ENCODE measurements at places on chromosomes 11 and 22.

- no peak for DNase-seq
Observed at GRCh38 chr11:111908639-111909305, 2.8 kb downstream of the CRYAB start.

DNA sequence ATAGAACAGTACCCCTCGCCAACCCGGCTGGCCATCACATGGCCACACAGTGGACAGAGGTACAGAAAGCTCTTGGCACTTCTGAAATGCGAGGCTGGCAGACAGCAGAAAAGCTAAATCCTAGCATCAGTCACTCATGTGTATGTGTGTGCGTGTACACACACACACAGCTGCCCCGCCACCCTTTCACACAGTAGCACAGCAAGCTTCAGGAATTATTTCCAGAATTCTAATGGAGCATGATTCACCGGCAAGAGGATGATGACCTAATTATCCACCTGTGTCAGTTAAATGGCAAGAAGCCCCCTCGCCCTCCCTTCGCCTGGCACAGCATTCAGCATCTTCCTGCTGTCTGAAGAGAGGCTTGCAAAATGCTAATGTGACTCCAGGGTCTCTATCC is 336.0 kb downstream of the SHANK2 start:
- DNase-seq, result no peak

DNA sequence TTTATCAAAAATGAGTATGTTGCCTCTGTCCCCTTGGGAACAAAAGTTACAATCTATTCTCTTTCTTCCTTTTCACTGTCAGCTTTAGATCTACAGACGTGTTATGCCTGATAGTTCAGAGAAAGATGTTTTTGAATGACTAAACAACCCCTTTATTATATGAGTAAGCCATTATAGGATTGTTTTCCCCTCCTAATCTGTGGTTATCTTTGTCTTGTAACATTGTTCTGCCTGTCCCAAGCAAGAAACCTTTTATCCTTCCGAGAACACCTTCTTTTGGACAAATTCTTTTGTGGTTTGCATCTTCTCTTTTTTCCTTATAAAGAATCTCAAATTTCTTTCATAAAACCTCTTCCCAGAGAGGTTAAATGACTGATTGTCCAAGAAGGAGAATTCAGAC is 208.4 kb downstream of the DDX10 start:
- DNase-seq, result no peak

DNA sequence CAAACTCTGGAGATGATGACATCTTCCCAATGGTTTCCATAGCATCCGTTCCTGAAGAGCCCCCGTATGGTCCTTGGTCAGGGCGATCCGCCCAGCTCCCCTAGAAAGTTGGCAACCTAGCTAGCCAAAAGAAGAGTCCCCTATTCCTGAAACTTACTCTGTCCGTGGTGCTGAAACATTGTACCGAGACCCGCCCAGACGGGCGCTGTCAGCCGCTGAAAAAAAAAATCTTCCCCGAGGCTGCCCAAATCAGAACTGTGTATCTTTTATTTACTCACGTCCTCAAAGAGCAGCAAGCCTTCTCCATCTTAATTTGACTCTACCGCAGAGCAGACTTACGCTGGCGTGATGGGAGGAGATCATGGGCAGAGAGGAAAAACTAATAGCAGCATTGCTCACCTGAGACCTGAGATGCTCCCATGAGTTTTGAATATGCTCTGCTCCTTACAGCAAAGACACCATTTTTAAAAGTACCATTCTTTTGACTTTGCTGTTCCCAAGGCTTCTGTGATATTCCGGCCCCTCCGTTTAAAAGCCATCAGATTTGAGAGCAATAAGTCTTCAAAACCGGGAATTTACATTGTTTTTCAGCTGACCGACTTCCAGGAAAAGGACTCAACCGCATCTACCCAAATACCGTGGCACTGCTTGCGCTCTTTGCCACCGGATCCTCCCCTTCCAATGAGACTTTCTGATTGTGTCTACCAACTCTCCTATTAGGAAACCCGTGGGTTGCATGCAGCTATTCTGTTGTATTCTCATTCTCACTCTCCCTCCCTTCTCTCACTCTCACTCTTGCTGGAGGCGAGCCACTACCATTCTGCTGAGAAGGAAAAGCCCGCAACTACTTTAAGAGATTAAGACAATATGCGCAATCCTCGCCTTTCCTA is at the start of gene SLC17A6:
TSS of gene SLC17A6 (plus strand) at position 786 of the 890 bp plus-strand sequence. CDS start 153 bp downstream, outside the sequence.
- no peak for DNase-seq

DNA sequence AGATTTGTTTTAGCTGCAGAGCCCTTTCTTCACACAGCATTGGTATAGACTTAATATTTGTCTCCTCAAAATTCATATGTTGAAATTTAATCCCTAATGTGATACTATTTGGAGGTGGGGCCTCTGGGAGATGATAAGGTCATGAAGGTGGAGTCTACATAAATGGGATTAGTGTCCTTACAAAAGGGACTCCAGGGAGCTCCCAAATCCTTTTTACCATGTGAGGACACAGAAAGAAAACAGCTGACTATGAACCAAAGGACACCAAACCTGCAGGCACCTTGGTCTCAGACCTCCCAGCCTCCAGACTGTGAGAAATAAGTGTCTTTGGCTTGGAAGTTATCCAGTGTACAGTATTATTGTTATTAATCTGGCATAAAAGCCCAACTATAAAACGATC is 10.2 kb downstream of the SLC35F2 start:
- no peak for DNase-seq

DNA sequence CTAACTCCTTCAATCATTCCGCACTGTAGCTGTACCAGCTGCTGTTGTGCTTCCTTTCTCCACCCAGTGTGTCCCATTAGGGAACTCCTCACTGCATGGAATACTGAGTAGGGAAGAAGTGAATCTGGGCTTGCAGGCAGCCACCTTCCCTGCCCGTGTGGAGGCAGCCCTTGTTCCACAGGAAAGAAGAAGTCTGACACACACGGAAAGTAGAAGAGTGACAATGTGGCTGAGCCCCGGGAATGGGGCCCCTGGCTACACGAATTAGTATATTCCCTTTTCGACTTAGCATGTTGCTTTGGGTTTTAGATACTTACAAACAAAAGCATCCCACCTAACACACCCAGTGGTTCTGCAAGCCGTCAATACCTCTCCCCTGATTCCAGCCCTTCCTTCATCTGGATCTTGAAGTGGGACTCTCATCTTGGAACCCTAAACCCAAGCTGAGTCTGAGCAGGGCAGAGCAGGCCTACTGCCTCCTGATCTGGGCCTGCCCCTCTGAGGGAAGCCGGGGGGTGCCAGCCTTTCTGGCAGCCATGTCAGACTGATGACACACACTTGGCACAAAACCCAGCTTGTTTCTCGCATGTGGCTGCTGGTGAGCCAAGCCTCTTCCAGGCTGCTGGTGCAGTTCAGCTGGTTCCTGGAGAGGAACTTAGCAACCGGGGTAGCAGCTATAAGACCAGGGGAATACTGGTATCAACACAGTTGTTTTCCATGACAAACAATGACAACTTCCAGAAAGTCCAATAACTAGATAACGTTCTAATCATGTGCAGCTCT is 71.6 kb downstream of the C11orf58 start:
- DNase-seq, result no peak

DNA sequence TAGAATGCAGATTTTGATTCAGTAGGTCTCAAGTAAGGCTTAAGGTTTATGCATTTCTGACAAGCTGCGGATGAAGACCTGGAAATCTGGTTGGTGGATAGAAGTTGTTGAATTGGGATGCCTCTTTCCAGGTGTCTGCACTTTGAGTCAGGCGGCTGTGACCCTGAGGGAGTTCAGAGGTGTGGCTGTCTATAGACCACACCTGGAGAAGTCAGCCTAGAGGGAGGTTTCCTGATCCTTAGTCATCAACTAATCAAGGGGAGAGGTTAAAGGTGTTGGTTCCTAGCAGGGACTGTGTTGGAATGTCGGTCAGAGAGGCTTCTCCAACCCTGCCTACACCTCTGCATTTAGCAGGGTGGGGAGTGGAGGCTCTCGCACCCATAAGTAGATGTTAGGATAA is 8.0 kb downstream of the GLB1L2 start:
- no peak for DNase-seq

DNA sequence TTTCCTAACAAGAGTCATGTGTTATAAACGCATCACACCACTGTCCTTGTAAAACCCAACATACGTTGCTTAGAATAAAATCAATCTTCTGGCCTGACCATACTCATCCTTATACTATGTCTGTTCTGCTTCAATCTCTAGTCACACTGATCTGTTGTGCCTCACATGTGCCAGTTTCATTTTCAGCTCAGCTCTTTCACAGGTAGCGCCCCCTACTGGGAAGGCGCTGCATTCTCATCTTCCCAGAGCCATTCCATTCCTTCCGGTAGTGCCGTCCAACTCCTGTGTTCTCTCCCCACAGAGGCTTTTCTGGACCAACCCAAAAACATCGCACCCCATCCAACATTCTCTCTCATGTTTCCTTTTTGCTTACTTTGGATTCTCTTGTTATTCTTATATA is 22.2 kb downstream of the CASP5 start:
- no peak for DNase-seq

DNA sequence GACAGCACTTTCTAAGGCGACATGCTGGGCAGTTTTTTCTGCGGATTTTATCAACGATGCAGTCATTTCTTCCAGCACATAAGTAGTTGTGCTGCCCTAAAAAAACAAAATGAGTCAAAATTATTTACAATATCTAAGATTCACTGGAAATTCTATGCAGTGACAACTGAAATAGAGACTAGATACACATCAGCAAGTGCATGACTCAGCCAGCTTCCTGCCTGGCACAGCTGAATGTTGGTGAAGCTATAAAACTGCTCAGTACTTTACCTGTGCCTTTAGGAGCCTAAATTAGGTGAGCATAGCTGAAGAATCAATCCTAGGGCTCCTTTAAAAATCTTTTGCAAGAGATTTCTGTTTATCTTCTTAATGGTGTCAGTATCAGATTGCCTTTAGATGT is 37.8 kb downstream of the PGR start:
- DNase-seq, result no peak

DNA sequence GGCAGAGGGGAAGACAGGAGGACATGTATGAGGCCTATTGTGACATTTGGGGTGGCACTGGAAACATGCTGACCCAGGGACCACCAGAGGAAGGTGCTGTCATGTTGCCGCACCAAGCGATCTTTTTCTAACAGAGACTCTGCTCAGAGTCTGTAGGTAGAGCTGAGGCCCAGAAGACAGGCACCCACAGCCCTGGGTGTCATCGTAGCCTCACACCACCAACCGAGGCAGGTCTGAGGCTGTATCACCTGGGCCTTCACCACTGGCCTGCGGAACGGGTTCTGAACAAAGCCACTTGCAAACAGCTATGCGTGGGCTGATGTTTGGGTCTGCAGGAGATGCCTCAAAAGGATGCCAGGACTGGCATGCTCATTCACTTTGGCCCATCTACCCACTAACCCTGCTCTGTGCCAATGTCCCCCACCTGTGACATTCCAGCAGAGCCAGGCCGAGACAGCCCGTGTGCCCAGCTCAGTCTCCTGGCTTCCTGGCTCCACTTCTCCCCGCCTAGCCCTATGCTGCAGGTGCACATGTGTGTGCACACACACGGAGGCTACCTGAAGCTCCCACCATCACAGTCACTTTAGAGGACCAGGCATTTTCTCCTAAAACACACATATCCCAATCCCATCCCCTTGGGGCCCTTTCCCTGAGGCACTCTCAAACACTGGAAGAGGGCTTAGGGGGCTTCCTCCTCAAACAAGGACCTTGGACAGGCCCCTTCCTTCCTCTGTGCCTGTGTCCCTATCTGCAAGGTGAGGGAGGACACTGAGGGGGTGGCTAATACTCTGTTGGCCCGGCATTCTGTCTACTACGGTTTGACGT is 3.6 kb downstream of the TRIM29 start:
- no peak for DNase-seq

DNA sequence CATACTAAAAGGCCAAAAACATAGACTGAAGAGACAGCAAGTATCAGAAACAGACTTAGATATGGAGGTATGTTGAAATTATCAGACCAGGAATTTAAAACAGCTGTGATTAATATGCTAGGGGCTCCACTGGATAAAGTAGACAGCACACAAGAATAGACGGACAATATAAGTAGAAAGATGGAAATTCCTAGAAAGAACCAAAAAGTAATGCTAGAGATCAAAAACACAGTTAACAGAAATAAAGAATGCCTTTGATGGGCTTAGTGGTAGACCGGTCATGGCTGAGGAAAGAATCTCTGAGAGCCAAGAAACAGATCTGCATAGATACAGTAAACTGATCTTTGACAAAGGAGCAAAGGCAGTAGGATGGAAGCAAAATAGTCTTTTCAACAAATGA is 250.2 kb downstream of the SWAP70 start:
- DNase-seq, result no peak

- no peak for DNase-seq
Observed at GRCh38 chr22:33537059-33537458, 383.2 kb downstream of the LARGE1 start.

DNA sequence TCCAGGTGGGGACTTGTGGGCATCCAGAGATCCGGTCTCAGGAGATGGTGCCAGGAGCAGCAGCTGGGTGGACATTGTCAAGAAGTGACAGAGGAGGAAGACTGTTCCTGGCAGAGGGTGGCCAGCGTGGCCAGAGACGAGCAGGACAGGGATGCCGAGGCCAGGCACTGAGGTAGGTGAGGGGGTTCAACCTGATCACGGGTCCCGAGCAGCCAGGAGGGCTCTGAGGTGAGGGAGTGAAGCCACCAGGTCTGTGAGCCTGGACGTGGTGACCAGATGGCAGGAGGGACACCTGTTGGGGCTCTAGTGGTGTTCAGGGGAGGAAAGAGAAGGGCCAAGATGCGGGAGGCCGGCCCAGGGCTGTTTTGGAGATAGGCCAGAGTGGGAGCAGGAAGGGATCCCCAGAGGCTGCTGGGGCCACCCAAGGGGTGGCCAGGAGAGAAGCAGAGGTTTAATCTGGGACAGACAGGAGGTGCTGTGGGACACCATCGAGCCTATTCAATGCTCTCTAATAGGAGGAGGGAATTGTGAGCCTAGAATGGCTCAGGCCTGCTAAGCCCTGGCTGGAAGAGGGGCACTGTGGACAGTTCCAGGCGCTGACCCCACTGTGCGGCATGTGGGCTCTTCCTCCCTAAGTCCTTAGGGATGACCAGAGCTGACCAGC is 6.3 kb downstream of the PPM1F start:
- no peak for DNase-seq

DNA sequence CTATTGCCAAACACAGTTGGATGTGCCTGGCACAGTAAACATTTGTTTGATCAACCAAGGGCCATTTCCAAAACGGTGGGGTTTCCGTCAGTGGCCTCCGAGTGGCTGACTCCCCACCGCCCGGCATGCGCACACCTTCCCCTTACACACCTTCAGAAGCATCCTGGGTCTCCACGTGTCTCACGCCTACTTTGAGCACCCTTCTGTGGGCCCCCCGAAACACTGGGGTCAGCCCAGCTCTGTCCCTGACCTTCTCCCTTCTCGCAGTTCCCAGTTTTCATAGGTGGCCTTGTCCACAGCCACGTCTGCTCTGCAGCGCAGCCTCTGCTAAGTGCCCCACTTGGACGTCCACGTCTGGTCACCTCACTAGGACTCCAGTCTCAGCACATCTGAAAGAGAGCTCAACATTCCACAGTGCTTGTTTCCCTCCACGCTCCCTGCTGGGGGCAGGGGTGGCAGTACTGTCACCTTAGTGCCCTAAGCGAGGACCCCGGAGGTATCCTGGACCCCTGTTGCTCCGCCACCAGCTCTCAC is 13.2 kb upstream of the SHANK2 start:
- no peak for DNase-seq

GRCh38 chr22:47160141-47160541 is 397.7 kb downstream of the TBC1D22A start:
- DNase-seq, result no peak
